NB4 (cell line): ENCODE measurements at places on chromosomes 7 and 10.

DNA sequence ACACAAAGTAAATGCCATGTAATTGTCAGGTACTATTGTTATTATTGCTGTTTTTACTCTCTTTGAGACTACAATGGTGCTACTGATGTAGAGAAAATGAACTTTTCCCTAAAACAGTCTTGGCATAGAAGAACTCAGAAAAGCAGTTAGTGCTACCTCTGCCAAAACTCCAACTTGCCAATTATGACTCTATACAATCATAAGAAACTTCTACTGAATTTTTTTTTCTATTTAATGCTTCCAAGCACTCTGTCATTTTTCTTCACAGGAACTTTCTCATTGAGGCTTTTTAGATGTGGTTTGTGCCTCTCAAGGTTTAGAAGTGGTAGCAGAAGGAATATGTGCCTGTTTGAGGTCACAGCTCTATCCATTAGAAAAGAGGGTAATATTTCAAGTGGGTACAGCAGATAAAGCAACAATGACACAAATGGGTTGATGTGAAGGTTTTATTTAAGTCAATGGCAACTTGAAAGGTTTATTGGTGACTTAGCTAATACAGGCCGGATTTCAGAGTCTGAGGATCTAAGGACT is 64.0 kb upstream of the FERD3L start:
- DNase-seq = no peak

- peak; percentile 57 for DNase-seq
Measured at GRCh38 chr7:41878309-41879295, 175.7 kb upstream of the INHBA start.

DNA sequence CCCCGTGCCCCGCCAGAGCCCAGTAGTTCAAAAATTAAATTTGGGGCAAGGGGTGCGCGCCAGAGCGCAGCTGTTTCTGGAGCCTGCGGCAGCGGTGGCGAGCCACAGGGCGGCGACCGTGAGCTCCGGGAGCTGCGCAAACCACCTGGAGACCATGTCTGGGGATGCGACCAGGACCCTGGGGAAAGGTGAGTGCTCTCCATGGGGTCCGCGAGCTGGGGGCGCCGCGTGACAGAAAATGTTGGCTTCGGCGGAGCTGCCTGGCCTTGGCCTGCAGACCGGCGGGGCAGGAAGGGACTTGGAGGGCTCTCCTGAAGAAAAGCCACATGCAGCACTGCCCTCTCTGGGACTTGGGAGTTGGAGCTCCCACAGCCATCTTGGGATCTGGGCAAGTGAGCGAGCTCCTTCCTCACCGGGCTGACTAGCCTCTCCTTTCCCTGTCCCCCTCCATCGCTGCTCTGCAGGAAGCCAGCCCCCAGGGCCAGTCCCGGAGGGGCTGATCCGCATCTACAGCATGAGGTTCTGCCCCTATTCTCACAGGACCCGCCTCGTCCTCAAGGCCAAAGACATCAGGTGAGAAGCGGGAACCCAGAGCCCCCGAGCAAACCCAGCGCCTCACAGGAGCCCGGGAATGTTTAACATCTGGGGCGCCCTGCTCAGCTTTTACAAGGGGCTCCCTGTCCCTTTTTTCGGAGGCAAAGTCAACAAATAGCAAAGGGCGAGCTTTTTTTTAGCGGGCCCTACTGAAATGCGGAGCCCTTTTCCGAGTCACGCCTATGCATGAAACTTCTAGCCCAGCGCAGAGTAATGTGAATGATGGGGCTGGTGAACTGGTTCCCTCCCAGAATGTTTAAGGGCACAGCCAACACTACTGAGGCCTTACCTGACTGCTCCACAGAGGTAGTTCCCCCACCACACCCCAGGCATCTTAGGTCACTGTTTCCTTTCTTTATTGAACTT is 6.1 kb downstream of the GSTO2 start:
- DNase-seq = peak; percentile 49

GRCh38 chr7:2072042-2072441 is 160.7 kb downstream of the MAD1L1 start:
- no peak for DNase-seq

- DNase-seq = no peak
Measured at GRCh38 chr10:91050371-91051034, 129.6 kb upstream of the ANKRD1 start.

DNA sequence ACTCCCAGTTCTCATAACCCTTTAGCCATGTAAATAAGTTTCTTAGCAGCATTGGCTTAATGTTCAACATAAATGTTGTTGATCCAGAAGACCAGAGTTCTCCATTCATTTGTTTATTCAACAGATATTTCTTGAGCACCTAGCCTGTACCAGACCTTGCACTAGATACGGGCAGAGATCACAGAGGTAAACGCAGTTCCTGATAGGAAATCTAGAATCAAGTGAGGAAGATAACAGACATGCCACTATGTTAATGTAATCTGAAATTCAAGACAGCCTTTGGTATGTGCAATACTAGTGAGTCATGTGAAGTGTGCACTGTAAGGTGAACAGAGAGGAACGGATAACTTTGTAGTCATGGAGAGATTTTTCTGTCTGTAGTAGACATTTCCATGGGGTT is 3.0 kb downstream of the BUB3 start:
- peak; percentile 40 for DNase-seq

- peak; percentile 68 for DNase-seq
Measured at GRCh38 chr7:44489955-44490350, 505 bp downstream of the NUDCD3 start.

DNA sequence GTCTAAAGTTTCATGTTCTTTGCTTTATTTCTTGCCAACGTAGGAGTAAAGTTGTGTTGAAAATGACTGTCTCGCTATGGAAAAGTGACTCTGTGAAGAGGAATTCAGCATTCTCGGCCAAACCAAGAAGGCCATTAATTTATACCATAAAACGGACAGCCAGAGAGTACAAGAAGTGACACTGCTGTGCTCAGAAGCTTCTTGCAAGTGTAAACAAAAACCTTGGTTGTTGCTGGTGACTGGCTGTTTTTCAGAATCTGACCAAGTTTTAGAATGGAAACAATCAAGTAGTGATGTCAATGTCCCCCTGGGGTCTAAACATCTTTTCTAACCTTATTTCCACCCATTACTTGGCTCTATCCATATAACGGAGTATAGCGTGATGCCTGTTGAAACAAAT is 201.9 kb downstream of the INHBA start:
- no peak for DNase-seq

GRCh38 chr7:85039196-85039923 is 147.5 kb downstream of the SEMA3D start:
- DNase-seq = no peak

DNA sequence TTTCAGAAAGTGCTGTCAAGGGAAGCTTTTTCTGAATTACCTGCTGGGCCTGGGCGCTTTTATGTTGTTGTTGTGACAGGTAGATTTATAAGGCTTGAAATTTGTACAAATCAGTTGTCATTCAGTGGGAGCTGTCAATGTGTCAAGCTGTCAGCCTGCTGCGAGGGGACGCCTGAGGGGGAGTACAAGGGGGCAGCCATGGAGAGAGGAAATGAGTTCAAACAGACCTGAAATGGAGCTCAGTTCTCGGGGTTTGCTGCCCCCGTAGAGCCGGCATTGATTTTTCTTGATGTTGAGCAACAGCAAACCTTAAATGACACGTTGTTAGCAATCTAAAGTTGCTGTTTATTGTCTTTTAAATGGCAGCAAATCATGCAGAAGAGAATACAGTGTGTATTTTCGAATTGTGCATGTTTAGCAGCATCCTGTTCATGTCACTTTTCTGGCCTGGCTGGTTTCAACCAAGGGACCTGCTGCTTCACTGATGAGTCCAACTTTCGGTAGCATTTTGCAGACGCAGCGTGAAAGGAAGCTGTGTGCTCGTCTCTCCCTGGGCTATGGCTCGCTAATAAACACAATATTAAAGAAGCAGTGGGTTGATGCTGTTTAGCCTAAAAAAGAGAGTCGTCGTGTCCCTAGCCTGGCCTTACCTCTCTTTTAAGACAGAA is 166.5 kb downstream of the LRMDA start:
- no peak for DNase-seq

GRCh38 chr10:68333440-68334431 is 1.0 kb upstream of the PBLD start:
- DNase-seq = no peak

GRCh38 chr7:32587411-32587948 is 92.2 kb downstream of the AVL9 start:
- peak; percentile 93 for DNase-seq

GRCh38 chr7:51778121-51778520 is 461.5 kb upstream of the COBL start:
- no peak for DNase-seq
